ENCODE measurements at places on chromosomes 13 and 19.
A peak's percentile ranks its signal among the peaks of the same experiment; 100 is the strongest.

- peak; percentile 11 for DNase-seq
These were observed 654 bp downstream of the ZNF579 start for GRCh38 chr19:55579766-55580621.

GRCh38 chr19:2524361-2524839, 48.5 kb downstream of the GADD45B start:
- DNase-seq, result no peak

- DNase-seq, result no peak
These were observed 7.9 kb downstream of the CD37 start for GRCh38 chr19:49343123-49343522.

DNA sequence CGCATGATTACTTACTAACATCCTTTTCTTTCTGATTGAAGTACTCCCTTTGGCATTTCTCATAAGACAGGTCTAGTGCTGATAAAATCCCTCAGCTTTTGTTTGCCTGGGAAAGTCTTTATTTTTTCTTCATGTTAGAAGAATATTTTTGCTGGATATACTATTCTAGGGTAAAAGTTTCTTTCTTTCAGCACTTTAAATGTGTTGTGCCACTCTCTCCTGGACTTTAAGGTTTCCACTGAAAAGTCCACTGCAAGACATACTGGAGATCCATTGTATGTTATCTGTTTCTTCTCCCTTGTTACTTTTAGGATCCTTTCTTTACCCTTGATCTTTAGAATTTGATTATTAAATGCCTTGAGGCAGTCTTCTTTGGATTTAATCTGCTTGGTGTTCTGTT, 796.7 kb downstream of the UQCRFS1 start:
- no peak for DNase-seq

DNA sequence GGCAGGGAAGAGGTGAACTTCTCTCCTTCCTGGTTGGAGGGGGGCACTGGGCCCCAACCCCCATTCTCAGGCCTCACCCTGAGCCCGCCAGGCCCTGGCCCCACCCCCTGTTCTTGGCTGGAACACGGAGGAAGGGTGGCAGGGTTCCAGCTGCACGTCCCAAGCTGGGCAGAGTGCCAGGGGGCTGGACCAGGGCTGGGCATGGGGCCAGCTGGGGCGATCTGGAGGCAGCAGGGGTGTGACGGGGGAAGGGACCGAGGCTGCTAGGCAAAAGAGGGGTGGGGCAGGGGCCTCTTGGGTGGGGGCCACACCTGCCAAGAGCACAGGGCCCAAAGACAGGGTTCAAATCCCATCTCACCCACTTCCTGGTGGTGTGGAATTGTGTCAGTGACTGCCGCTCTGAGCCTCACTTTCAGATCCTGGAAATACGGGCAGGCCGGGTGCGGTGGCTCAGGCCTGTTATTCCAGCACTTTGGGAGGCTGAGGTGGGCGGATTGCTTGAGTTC, 2.2 kb downstream of the HIF3A start:
- peak; percentile 54 for DNase-seq

DNA sequence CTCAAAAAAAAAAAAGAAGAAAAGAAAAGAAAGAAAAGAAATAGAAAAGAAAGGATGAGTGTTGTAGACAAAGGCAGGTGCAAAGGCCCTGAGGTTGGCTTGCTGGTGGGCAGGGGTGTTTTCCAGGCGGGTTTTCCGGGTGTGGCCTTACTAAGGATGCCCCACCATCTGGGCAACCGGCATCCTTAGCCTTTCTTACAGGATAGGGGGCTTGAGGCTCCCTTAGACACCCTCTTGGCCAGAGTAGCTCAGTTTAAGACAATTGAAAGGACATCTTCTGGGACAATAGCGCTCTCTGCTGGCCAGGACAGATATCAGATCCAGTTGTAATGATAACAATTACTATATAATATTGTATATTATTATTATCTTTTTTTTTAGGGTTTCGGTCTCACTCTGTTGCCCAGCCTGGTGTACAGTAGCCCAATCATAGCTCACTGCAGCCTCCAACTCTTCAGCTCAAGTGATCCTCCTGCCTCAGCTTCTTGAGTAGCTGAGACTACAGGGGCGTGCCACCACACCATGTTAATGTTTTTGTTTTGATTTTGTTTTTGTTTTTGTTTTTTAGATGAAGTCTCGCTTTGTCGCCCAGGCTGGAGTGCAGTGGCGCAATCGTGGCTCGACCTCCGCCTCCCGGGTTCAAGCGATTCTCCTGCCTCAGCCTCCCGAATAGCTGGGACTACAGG, 1.4 kb upstream of the QTRT1 start:
- peak; percentile 62 for DNase-seq

GRCh38 chr13:45490068-45490467, 25.3 kb downstream of the COG3 start:
- DNase-seq, result no peak

DNA sequence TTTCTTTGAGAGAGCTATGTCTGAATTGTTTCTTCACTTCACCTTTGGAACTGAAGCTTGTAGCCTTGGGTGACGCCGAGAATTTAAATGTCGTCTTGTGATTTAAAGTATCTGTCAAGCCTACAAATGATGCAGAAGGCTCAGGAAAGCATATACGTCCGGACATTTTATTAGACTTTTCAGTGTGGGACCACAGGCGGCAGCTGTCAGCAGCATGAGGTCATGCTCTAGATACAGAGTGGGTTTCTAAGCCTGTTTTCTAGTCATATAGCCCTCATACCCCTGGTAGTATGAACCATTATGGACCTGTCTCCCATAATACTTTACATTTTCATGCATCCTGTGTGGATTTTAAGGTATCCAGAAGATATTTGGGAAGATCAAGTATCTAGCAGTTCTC, 212.3 kb downstream of the ATP8A2 start:
- DNase-seq, result no peak

DNA sequence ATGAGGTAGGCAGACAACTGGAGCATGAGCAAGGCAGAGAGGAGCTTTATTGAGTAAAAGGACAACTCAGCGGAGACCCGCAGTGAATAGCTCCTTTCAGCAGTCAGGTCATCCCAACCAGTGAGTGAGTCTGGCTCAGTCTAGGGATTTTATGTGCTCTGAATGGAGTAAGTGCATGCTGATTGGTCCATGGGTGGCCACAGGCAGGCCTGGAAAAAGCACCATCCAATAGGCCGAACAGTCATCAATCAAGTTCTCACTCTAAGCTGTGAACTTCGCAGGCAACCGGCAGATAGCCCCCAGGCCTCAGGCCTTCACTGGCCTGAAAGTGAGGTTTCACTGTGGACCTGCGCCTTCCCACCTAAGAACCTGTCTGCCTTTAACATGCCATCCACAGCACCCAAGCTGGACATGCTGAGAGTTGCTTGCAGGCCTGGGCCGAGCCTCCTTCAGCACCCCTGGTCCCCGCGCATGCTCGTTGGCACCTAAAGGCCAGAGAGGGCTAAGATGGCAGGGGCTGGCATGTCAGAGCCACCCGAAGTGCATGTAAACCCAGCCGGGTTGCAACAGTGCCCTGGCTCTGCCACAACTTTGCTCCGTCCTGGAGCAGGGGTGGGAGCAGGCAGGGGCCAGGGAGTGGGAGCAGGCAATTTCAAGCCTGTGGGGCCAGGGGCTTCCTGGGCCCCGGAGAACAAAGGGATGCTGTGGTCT, 698.7 kb downstream of the SLITRK1 start:
- DNase-seq, result no peak

DNA sequence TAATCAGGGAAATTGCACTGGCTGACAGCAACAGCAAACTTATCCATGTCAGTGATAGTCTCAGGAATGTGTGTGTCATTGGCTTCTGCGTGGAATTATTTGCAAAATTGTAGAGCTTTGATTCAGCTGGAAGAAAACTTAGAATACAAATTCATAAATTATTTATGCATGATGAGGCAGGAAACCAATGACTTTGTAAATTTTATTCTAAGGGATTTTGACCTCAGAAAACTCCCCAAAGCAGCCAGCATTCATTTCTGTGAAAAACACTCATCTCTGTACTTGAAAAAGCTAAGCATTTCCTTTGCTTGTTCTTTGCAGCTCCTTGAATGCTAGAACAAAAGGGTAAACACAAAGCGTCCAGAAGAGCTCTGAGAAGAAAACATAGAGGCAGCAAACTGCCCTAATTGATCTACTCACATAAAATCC, 162.4 kb downstream of the DCT start:
- DNase-seq, result no peak

DNA sequence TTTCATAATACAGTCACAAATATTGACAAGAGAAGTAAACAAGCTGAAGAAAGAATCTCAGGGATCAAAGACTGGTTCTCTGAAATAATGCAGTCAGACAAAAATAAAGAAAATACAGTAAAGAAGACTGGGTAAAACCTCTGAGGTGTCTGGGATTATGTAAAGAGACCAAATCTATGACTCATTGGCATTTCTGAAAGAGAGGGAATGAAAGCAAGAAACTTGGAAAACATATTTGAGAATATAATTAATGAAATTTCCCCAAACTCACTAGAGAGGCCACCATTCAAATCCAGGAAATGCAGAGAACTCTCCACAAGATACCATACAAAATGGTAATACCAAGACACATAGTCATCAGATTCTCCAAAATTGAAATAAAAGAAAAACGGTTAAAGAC, 53.0 kb upstream of the GPC6 start:
- no peak for DNase-seq

- no peak for DNase-seq
These were observed 66.6 kb upstream of the C1QTNF9B start for GRCh38 chr13:23963947-23964346.

DNA sequence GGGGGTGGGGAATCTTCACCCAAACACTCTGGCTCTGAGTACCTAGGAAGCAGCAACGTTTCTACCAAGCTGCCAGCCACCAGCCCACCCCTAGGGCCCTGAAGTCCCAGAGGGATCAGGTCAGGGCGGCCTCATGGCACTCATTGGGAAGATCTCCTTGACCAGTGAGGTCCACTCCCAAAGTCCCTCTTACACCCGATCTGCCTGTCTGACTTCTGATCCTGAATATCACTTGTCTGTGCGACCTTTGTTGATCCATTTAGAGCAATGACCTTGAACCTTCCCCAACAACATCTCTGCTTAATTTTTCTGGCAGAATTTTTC, 2.1 kb upstream of the GNA15 start:
- DNase-seq, result no peak

GRCh38 chr13:29315847-29316246, 279.6 kb downstream of the SLC7A1 start:
- no peak for DNase-seq

- peak; percentile 88 for DNase-seq
These were observed 5.6 kb downstream of the NDUFS7 start for GRCh38 chr19:1389033-1389940.

DNA sequence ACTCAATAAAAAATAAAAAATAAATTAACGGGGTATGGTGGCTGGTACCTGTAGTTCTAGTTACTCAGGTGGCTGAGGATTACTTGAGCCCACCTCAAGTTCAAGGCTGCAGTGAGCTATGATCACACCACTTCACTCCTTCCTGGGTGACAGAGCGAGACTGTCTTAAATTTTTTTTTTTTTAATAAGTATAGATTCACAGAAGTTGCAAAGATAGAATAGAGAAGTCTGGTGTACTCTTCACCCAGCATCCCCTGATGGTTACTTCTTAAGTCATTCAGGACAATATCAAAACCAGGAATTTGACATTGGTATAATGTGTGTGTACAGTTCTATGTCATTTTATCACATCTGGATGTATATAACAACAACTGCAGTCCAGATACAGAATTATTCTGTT, 7.7 kb upstream of the CD22 start:
- no peak for DNase-seq

DNA sequence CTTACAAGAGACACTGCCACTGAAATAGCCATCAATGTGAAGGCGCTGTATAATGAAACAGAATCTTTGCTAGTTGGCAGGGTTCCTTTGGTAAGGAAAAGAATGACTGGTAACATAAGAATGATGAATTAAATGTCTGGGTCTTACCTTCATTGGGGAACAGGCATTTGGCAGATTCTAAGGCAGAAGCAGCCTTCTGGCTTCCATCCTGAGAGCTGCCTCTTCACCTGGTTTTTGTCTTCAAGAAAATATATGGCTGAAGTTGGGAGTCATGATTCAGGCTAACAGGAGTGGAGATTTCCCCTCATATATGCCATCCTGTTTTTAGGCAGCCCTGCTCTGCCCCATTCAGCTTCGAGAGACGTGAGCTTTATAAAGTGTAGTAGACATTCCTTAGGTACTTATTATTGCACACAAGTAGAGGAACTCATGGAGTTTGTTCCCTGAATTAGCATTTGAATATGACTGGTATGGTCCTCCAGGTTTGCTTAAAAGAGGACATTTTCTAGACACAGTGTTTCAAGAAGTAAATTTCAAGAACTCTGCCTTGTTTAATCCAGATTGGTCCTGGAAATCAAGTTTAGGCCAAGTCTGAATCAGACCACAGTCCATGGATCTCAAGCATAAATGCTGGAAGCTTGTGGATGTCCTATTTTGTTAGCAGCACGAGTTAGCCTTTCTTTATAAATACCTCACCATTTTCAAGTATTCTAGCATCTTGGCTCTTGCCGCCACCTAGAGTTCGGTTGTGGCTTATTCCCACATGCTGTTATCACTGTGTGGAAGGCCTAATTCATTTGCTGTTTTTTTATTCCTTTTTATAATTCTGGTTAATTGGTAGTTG, 56.2 kb upstream of the AKAP11 start:
- no peak for DNase-seq

DNA sequence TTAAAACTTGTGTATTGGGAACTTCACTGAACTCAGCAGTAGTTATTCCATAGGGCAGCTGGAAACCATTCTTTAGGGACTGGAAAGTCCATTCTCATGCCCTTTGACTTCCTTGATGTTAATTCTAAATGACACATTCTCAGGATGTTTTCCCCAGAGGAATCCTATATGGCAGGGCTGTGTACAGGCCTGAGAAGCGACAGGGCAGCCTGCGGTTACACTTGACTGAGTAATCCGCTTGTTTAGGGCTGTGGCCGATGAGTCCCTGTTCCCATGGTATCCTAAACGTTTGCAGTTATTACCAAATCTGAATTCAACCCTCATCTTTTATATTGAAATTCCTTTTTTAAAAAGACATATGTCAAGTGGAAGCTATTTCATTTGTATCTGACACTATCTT, 83.5 kb downstream of the COL4A2 start:
- DNase-seq, result no peak

DNA sequence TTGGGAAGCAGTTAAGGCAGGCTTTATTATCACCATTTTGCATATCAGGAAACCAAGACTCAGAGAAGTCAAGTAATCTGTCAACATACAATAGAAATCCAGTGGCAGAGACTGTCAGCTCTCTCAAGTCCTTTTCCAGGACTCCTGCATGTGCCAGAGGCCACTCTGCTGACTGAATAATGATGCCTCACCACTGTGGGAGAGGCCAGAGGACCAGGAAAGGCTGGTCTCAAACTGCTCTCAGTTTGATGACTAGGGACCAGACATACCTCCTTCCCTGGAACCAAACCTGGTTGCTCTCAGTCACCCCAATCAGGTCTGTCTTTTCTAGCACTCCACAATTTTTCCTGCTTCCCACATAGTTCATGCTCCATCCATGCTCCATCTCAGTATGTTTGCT, 8.0 kb downstream of the RNASEH2B start:
- no peak for DNase-seq

- no peak for DNase-seq
These were observed at the start of gene KHSRP for GRCh38 chr19:6424195-6424938. TSS of gene KHSRP (minus strand) at chr19:6424811. CDS start at chr19:6424701, 110 bp downstream.

- no peak for DNase-seq
These were observed 106.4 kb upstream of the EDNRB start for GRCh38 chr13:78024996-78025395.

GRCh38 chr13:111604097-111604496, 283.7 kb downstream of the TEX29 start:
- no peak for DNase-seq

All from dorsolateral prefrontal cortex (tissue), 122 donors.